Hepatocyte (in vitro differentiated cells): ENCODE measurements at places on chromosomes 5 and 9. TPM values are rescaled to one million over a fixed set of nuclear protein-coding genes. Genes with fewer than 3 reads are reported as not detected.

DNA sequence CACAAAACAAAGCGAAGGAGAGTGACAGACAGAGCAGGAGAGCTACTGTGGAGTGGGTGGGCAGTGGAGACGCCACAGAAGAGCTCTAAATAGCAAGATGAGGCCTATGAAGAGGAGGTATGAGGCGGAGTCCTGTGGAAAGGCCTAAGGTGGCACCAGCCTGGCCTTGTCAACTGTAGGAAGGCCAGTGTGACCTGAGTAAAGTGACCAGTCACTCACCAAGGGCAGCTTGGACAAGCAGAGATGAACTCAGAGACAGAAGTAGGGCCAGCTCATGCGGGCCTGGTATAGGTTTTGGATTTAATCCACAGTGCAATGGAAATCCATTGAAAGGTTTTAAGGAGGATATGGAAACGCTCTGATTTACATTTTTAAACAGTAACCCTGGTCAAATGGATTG lies 23.8 kb upstream of the SH3RF2 start:
- H3K27me3 ChIP-seq: no peaks in the 10 kb centered on the region
- H3K4me3 ChIP-seq: no peak overlapping the region
- no peaks in the 10 kb centered on the region for H3K36me3 ChIP-seq
- no peaks in the 10 kb centered on the region for H3K4me1 ChIP-seq
- DNase-seq: no peak
- no peak overlapping the region for H3K27ac ChIP-seq

DNA sequence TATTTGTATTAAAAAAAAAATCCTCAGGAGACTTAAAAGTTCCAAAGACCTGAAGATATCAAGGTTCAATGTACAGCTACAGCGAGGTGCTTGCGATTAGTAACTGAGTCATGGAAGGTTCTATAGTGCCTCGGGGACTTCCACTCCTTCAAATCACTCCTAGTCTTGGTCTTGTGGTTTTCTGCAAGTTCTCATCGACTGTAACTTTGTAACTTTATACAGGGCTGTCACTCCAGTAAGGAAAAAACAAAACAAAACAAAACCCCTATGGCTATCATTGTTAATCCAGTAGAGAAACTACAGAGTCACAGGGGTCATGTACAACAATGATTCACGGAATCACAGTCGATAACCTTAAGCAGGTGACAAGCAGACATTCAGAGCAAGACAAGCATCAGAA lies 39.8 kb upstream of the SELENOP start:
- H3K27ac ChIP-seq: peak overlapping the region; percentile 89
- H3K36me3 ChIP-seq: no peaks in the 10 kb centered on the region
- H3K27me3 ChIP-seq: no peaks in the 10 kb centered on the region
- no peak for DNase-seq
- no peak overlapping the region for H3K4me3 ChIP-seq
- peaks cover 34% of the 10 kb centered on the region for H3K4me1 ChIP-seq

- no peaks in the 10 kb centered on the region for H3K36me3 ChIP-seq
- no peak overlapping the region for H3K4me3 ChIP-seq
- no peaks in the 10 kb centered on the region for H3K27me3 ChIP-seq
- DNase-seq: no peak
These were observed 100.6 kb upstream of the IER5L start for GRCh38 chr9:129278391-129279237.

ACOT12 gene
- 9.6 and 10.2 TPM in 2 replicates for total RNA-seq

CCL27 gene
- total RNA-seq: not detected in 2 replicates

FGF1 gene
- 0.08 and 0.23 TPM in 2 replicates for total RNA-seq
